ENCODE measurements at places on chromosomes 12 and 14.

DNA sequence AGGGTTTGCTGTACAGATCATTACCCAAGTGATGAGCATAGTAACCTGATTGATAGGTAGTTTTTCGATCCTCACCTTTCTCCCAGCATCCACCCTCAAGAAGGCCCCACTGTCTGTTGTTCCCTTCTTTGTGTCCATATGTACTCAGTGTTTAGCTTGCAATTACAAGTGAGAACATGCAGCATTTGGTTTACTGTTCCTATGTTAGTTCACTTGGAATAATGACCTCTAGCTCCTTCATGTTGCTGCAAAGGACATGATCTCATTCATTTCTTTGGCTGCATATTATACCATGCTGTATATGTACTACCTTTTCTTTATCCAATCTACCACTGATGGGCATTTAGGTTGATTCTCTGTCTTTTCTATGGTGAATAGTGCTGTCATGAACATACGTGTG is 181.6 kb upstream of the FOXG1 start:
- no peak for DNase-seq

DNA sequence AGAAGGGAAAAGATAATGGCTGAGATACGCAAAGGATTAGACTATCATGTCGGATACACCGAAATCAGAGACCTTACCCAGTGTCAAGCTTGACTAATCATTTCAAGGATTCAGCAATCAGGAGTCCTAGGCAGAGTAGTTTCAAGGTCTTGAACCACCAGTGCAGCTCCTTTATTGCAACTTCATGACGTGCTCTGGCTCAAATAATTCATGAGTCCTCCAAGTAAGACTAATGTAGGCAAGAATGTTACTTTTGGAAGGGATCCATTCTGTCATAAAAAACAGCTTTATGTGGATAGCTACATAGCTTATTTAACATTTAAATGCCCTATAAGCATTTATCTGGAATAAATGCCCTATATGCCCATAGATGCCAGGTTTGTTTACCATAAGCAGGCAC is 123.2 kb downstream of the LMO3 start:
- no peak for DNase-seq

DNA sequence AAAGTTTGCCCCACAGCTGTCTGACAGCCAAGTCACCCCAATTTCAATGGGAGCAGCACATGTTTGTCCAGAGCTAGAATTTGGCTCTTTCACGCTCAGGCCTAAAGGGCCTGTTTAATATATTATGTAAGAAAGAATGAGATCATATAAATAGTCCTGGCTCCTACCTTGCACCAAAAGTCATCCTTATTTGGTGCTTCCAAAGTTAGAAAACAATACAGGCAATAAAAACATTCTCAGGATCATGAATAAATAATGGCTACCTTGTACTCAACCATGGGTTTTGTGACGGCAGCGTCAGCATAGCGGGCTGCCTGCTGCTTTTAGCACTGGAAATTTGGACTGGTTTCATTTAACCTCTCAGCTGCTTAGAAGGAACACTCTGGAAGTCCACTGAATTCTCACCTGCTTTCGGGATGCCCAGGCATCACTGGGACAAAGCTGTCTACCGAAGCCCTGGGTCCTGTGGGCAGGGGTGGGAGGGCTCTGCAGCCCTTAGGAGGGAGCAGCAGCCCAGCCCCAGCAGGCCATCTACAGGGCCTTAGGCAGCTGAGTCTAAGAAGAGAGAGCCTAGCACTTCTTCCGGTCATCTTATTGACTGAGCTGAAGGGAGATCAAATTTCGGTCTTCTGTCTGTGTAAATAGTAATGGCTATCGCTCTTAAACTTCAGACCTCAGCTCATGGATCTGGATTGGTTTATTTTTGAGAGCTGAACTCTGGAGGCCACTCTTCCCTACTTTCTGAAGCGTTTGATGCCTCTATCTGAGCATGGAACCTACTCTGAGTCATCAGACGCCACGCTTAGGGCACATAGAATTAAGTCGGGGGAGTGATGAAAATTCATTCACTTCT is 106.5 kb downstream of the SAMD4A start:
- no peak for DNase-seq

GRCh38 chr12:29614694-29615325 is 117.3 kb upstream of the OVCH1 start:
- DNase-seq = no peak

GRCh38 chr12:97637770-97638169 is 175.2 kb downstream of the RMST start:
- peak; percentile 22 for DNase-seq

Measured in NCI-H2081 (cell line).